ENCODE measurements at places on chromosomes 1 and 21.

DNA sequence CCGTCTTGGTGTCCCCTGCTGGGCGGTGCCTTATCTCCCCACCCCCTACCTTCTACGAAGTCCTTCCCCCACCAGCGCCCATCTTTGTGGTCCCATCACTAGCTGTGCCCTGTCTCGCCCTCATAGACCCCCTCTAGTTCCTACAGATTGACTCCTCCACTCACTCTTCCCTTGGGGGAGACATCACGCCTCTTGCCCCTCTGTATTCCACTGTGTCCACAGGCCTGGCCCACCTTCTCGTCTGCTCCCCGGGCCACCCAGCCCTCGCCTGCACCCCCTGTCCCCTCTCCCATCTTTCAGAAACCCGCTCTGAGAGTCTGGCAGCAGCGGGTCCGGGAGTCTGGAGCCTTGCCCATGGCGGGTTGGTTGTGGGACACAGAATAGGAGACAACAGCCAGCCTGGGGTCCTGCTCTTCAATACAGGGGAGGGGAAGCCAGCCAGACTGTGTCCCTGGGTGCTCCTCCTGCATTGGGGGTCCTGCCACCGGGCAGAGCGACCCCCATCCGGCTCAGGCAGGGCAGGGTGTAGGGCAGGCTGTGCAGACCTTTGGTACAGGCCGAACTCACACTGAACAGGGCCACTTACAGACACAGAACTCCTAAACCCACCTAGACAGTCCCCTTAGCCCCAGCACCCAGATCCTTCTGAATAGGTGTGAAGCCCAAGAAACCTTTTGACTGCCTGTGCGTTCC, 1.1 kb downstream of the RNF187 start:
- DNase-seq = no peak

DNA sequence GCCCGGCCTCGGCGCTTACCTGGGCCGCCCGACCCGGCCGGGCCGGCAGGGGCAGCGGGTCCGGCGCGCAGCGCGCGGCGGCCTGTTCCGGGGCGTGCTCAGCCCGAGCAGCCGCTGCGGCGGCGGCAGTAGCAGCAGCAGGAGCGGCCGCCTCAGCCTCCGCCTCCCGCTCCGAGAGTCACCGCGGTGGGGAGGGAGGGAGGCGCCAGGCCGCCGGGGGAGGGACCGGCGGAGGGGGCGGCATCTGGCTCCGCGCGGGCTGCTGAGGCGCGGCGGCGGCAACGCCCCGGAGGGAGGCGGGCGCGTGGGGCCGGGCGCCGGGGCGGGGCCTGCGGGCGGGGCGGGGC, at the start of gene CTNNBIP1:
Gene CTNNBIP1 (minus strand): TSS at position 194 of the 347 bp plus-strand sequence. CDS start 38,205 bp downstream, outside the sequence.
- no peak for DNase-seq

DNA sequence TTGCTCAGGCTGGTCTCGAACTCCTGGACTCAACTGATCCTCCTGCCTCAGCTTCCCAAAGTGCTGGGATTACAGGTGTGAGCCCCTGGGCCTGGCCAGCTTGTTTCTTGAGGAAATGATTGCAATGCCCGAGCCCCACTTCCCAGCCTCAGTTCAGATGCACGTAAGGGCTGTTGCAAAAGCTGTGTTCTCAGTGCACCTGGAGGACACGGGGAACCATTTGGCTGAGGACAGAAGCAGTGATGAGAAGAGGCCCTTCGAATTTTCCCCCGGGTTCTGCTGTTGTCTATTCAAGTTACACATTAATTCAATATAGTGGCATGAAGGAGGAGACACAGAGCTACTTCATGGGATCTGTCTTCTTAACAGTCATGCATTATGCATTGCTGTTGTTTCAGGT, 78.8 kb upstream of the WDR26 start:
- no peak for DNase-seq

- peak; percentile 82 for DNase-seq
These were observed 756 bp downstream of the PHGDH start for GRCh38 chr1:119712342-119713038.

- no peak for DNase-seq
These were observed 31.2 kb downstream of the PTPRU start for GRCh38 chr1:29267321-29268070.

DNA sequence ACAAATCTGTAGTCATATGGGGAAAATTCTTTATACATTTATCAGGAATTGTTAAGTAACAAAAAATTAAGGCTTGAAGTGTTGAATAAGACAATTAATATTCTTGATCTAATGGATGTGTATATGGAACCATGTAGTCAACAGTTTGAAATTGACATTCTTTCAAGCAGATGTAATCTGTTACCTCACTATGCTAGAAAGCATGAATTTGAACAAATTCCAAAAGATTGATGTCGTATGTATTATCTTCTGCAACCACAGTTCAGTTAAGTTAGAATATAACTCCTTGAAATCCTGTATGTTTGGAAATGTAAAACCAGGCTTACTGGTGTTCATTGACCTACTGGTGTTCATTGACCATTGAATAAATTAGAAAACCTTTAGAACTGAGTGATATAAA, 16.1 kb downstream of the CCDC18 start:
- no peak for DNase-seq

DNA sequence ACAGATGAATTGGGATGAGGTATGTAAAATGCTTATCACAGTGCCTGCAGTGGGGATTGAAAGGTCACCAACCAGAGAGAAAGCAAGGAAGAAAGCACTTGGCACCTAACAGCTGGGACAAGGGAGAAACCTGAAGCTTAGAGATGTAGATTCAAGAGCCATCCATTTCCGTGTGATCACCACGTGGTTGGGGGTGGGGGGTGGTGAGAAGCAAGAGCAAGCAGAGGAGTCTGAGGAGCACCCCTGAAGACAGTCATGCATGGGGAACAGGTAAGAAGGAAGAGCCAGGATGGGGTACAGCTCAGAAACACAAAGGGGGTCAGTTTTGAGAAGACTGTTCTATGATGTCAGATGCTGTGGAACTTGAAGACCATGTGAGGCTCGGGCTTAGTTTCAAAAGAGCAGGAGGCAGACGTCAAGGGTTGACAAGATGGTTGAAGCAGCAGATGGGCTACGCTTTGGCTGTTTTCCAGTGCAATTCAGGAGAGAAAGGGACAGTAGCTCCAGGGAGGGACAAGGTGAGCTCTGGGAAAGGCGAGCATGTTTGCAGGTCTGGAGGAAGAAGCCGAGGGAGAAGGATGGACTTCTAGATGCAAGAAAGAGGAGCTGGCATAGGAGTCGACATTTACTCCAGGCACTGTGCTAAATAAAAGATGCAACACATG, 17.4 kb downstream of the KANK4 start:
- no peak for DNase-seq

DNA sequence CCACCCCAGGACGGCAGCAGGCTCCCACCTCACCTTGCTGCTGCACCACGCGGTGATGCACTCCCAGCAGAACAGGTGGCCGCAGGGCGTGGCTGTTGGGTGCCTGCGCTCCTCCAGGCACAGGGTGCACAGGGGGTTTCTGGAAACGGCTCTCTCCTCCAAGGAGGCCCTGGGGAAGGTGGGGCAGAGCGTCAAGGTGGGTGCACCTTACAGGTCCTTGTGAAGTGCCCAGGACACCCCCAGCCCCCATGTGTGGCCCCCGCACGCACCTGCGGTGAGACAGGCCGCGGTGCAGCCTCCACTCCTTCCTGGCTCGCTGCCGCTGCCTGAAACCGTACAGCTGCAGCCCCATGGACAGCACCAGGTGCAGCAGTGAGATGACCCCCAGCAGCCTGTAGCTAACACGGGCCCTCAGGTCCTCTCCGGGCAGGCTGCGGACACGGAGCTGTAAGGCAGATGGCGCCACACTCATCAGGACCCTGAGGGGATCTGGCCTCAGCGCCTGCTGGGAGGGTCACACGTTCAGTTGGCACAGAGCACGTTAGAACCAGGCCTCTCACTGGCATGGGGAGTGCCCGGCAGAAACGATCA, 5.8 kb downstream of the PEX10 start:
- no peak for DNase-seq

- DNase-seq = no peak
These were observed 347.7 kb downstream of the TGFB2 start for GRCh38 chr1:218692808-218693207.

GRCh38 chr1:10196976-10197375, 13.4 kb upstream of the KIF1B start:
- DNase-seq = no peak

- DNase-seq = no peak
These were observed 253.9 kb downstream of the DUSP10 start for GRCh38 chr1:221487781-221488524.

- DNase-seq = no peak
These were observed 38.6 kb upstream of the RALGPS2 start for GRCh38 chr1:178686407-178686806.

DNA sequence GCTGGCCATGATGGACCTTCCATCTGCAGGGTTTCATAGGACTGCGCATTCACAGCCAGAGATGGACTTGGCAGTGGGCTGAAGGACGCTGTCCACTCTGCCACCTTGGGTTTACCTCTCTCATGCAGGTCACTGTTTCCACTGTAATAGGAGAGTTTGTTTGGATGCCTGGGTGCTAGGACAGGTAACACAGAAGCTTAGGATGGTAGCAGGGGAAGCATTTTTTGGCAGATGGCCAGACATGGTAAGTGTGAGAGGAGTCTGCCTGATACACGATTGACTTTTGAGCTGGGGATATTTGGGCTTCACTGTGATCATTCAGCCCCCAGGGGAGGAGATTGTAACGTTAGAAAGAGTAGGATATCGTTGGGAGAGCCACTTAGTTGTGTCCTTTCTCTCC, 11.8 kb downstream of the PSEN2 start:
- DNase-seq = peak; percentile 67

GRCh38 chr1:168833362-168833761, 104.4 kb upstream of the DPT start:
- DNase-seq = no peak

- DNase-seq = no peak
These were observed 6.0 kb downstream of the S100A9 start for GRCh38 chr1:153363641-153364040.

- no peak for DNase-seq
These were observed 1447.8 kb upstream of the PRMT6 start for GRCh38 chr1:105608713-105609112.

DNA sequence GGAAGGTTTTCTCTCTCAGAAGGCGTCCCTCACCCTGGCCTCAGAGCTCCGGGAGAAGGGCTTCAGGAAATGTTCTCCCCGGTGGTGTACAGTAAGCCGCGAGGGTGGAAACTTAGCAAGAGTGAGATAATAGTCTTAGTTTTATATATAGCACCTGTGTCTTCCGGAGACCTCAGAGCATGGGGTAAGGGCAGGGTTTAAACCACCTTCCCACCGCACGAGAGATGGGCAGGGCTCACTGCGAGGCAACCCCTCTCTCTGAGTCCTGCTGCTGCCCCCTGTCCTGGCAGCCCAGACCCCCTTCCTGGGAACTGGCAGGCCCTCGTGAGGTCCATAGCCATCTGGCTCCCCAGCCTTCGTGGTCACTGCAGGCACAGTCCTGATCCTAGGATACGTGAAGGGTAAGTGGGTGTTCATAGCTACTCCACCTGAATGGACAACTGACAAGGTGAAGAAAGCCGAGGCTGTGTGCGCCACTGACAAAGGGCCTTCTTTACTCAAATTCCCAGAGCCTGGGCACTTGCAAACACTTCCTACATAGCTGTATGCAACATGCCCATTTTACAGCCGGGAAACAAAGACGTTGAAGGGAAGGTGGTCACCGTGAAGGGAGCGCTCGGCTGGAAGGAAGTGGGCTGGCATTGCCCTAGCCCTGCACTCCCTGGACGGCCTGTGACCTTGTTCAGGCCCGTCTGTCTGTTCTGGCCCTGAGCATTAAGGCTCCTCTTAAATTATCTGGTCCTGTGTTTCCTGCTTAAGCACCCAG, 26.9 kb downstream of the ITPKB start:
- peak; percentile 80 for DNase-seq

GRCh38 chr1:47456250-47456649, 18.4 kb downstream of the FOXD2 start:
- DNase-seq = no peak

DNA sequence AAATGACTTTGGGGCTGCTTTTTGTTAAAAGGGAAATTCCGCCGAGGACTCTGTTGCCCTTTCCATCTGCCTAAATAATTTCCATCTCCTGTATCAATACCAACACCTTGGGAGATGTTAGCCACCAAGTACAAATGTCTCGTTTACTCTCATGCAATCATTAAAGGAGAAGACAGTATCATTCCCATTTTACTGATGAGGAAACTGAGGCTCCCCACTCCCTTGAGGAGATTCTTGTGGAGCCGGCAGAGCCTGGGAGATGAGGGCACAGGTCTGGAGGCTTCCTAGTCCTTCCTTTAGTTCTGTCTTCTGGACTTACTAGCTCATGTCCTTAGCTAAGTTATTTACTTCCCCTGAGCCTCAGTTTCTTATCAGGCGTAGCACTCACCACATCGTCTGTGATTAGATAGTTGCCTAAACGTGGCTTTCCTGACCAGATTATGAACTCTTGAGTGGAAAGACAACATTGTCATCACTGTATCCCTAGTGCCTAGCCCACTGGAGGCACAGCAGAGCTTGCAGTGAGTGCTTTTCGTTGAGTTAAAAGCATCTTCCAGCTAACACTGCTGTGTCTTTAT, 81.6 kb downstream of the ADSS2 start:
- no peak for DNase-seq

- DNase-seq = no peak
These were observed 15.0 kb downstream of the ZNF124 start for GRCh38 chr1:247156787-247157232.

DNA sequence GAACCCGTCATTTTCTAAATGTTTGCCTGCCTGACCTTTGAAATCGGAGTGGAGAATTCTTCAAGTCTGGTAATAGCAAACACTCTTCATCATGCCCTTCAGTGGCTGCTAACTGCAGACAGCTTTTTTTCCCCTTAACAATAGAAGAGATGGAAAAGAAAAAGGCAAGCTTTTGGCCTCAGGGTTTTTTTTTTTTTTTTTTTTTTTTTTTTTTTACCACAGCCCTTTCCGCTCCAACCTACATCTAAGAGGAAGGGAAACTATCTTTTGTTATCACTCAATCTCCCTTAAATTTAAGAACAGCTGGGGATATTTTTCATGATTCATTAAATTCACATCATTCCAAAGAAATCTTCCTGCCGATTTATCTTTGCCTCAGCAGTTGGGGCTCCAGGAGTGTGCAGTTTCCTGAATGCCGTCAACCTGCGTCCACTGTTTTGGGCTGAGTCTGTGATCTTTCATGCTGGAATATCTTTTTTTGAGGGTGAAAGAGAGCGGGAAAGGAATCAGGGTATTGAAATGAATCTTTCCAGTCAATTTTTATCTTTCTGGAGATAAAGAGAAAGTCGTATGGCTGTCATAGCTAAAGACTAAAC, 144.5 kb upstream of the SMYD2 start:
- no peak for DNase-seq

GRCh38 chr1:22839806-22840205, 129.2 kb downstream of the EPHB2 start:
- no peak for DNase-seq

DNA sequence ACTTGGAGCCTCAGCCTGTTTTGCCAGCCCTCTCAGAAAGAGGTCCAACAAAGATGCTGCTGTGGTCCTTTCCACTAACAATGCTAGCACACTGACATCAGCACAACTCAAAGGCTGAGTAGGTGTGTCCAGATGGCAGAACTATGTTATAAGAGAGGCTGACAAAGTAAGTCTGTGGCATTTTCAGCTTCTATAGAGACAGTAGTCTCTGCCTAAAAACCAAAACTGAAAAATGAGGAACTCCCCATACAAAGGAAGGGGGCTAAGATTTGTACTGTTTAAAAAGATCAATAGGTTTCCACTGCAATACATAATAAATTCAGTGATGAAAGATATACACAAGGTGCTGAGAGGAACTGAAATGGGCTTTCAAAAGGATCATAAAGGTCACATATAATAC, 12.3 kb downstream of the ERO1B start:
- no peak for DNase-seq

GRCh38 chr1:13224480-13225060, 1.4 kb downstream of the PRAMEF18 start:
- DNase-seq = peak; percentile 52

All from activated CD8-positive, alpha-beta memory T cell treated with anti-CD3 and anti-CD28 coated beads for 24 hours (primary cell).